ENCODE measurements at places on chromosomes 1 and 21.

DNA sequence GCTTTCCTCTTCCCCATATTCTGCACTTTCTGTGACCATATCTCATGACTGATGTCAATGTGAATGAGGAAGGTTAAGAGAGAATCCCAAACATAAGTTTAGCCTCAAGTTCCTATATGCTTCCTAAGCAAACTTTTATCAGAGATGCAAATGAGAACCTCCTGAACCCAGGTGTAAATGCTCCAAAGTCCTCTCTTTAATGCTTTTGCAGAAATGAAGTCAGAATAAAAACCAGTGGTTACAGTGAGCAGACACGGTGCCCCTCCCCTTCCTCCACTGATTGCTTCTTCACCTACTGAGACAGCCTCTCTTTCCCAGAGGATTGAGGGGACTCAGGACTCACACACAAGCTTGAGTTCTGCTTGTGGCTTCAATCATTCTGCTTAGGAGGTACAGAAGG is 11.6 kb upstream of the PIGC start:
- no peak for DNase-seq

DNA sequence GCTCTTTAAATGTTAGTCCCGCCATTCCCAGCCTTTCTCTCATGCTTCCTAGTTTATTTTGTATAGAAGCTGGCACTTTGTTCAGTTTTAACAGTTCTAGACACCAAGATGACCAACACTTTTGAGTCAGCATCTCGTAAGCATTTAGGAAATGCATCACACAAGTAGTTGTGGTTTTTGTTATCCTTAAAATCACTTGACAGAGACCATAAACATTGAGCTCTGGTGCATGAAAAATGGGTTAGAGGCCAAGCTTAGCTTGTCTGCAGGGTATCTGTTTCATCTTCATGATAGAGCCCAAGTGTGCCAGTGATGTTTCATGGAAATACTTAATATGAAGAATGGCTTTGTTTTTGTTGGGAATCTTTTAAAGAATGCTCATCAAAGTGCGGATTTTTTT is 159.7 kb downstream of the DISP1 start:
- DNase-seq: no peak

- DNase-seq: no peak
Measured at GRCh38 chr1:203792486-203792885, 2.9 kb upstream of the ZBED6 start.

DNA sequence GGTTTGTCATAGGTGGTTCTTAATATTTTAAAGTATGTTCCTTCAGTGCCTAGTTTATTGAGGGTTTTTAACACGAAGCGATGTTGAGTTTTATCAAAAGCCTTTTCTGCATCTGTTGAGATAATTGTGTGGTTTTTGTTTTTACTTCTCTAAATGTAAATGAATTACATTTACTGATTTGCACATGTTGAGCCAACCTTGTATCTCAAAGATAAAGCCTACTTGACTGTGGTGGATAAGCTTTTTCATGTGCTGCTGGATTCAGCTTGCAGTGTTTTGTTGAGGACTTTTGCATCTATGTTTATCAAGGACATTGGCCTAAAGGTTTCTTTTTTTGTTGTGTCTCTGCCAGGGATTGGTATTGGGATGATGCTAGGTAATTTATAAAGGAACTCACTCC is 142.5 kb downstream of the PRDM2 start:
- no peak for DNase-seq

- DNase-seq: no peak
Measured at GRCh38 chr1:112711670-112712069, 3.5 kb downstream of the PPM1J start.

- DNase-seq: no peak
Measured at GRCh38 chr21:34342476-34342875, 21.3 kb upstream of the KCNE2 start.

GRCh38 chr1:57411262-57411661 is 12.6 kb downstream of the DAB1 start:
- no peak for DNase-seq

DNA sequence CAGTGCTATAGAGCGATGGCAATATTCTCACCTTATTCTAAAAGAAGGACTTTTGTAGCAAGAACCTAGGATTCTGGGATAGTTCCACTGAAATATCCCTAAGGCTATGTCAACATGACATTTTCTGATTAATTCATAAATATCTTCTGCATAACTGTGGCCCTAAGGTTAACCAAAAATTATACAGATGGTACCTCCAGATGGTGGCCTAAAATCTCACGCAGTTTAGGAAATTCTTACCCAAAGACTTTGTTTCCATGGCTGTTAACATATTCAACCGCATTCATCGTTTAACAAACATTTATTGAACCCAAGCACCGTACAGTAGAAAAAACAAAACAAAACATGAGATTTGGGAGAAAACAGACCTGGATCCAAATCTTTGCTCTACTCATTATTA is 19.1 kb downstream of the NID1 start:
- no peak for DNase-seq

DNA sequence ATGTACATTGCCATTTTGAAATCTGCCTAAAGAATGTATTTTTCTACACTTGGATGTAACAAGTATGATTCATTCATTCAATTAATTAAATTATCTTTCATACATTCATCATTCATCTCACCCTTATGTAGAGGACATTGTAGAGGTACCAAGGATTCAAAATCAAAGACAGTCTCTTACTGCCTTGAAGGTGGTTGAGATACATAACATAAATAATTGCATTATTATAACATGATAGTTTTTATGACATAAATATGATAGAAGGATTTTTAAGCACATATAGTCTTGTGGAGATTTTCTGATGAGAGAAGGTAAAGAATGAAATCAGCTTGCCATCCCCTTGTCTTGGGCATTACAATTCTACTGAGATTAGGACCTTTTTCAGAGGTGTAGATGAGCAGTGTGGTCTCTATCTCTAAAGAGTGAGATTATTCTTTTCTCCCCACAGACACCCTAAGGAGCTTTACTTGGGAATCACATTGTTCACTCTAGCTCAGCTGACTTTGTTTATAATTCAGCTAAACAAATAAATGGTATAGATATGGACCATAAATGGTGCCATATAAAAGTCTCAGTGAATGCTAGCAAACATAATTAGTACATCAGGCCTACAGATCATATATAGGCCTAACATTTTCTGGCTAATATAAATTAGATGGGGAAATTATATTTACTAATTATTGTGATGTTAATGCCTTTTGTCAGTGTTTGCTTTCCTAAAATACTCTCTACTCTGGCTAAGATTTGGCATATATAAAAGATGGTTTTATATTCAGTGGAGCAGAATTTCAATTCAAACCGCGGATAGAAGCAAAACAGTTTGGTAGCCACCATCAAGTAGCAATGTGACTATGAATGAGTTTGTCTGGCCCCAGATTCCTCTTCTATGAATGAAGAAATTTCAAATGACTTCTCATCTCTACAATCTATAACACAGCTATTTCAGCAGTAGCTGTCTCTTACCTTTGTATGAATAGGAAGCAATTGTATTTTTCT is 1.9 kb downstream of the RGS1 start:
- DNase-seq: no peak

- DNase-seq: no peak
Measured at GRCh38 chr1:6212193-6212959, 6.5 kb downstream of the RNF207 start.

DNA sequence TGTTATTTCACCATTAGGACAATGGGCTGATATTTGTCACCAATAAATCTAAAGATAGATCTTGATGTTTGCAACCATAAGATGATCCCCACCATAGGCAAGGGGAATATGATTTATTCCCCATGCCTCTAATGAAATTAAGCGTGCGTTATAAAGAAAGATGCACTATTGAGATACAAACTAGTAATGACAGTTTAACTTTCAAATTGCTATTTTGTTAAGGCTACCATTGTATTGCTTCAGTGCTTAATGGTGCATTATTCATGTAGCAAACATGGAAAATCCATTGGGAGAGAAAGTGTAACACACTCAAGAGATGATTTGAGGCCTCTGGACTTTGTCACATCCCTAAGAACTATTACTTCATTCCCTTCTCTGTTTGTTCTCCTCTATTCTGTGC is 108.9 kb upstream of the TRABD2B start:
- DNase-seq: no peak

DNA sequence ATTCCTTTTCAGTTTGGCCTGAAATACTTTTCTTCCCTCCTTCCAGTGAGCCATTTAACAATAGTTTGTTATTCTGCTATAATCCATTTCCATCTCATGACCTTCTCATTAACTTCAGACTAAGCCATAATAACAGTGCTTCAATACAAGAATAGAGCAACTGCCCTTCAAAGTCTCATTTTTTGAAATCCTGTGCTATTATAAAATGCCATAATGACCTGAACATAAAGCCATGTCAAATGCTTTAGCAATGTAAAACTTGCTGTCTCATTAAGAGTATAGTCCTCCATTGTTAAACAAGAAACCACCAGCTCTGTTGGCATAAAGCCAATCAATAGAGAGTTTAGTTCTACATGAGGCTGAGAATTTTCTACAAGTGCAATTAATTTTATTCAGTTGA is 9.6 kb upstream of the PIGK start:
- no peak for DNase-seq

DNA sequence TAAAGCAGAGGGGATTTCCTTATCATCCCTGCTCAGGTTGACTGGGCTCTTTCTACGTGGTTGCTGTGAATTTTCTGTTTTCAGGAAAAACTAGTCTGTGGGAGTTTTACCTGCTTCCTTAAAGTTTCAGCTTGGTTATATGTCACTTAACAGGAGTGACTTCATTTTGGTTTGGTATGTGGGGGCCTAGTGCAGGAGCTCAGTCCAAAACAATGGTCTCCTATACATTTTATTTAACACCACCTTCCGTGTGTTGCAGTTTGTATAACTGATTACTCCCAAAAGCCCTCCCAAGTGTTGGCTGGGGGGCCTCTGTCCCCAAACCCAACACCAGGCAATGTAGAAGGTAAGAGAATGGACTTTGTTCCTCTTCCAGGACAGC is 5.3 kb downstream of the IL23R start:
- DNase-seq: no peak

DNA sequence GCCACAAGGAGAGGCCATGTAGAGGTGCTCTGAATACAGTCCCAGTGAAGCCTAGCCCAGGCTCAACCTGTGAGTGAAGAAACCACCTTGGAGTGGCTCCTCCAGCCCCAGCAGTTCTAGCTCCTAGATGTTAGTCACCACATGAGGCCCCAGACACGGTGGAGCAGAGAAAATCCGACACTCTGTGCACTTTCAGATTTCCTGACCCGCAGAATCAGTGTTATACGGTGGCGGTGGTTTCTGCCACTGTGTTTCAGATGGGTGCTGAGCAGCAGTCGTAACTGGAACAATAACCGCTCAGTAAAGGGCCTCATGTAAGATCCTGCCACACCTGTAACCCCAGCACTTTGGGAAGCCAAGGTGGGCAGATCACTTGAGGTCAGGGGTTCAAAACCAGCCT is 36.1 kb upstream of the ZBTB8A start:
- DNase-seq: no peak

GRCh38 chr1:40848530-40849189 is 13.5 kb downstream of the CITED4 start:
- peak; percentile 68 for DNase-seq

- no peak for DNase-seq
Measured at GRCh38 chr1:5576011-5576672, 416.1 kb downstream of the NPHP4 start.

- DNase-seq: no peak
Measured at GRCh38 chr1:227072991-227073390, 132.9 kb downstream of the COQ8A start.

- DNase-seq: no peak
Measured at GRCh38 chr1:21596174-21596573, 73.0 kb downstream of the RAP1GAP start.

DNA sequence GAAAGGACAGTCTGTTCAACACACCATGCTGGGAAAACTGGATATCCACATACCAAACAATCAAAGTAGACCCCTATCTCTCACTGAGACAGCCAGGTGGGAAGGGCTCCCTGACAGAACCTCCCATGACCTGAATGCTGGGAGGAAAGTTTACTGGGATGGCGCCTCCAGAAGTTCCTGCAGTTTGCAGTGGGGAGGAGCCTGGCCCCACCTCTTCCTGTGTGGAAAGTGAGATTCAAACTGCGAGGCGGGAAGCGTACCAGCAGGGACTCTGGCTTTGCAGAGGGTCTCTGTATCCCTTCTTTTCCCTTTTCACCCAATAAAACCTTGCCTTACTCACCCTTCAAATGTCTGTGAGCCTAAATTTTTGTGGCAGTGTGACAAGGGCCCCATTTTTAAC is 190.7 kb downstream of the HHIPL2 start:
- no peak for DNase-seq

GRCh38 chr1:1246577-1247340 is at the start of gene C1QTNF12:
C1QTNF12 (minus strand) TSS chr1:1246722; CDS start chr1:1246690, 32 bp downstream.
- no peak for DNase-seq

GRCh38 chr1:58412071-58412580 is 134.4 kb downstream of the OMA1 start:
- DNase-seq: no peak

DNA sequence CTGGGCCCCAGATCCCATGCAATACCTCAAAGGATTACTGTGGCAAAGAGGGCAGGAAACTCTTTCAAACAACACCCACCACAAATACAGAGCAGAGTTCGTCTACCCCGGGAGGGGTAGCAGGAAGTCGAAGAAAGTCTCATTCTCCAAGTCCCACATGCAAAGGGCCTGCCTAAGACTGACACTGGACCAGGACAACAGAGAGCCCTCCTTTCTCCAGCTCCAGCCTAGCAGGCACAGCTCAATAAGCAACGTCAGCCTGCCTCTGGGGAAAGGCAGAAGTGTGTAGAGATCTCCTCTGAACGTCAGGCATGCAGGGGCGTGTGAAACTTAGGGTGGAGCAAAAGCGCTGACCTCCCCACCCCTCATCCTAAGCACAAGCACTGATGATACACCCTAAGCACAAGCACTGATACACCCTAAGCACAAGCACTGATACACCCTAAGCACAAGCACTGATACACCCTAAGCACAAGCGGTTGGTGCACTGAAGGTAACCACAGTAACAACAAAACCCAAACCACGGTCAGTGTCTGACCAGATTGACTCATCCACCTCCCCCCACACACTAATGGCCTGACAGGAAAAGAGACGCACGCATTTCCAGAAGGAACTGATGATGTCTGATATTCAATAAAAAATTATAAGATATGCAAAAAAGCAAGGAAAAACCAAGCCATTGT is 1.3 kb downstream of the KRTAP12-3 start:
- DNase-seq: no peak

DNA sequence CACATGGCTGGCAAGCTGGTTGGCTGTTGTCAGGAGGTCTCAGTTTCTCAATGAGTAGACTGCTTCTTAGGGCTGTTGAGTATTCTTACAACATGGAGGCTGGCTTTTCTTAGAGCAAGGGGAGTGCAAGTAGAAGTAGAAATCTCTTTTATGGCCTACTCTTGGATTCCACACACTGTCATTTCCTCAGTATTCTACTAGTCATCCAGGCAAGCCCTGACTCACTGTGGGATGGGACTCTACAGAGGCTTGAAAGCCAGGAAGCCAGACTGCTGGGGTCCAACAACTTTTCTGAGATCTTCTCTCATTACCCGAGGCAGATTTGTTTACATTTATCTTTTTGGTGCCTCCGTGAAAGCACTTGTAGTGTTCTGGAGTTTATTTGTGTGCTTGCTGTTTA is 196.2 kb upstream of the APP start:
- no peak for DNase-seq

All from NCI-H2081 treated with DMSO at 0.1 percent for 48 hours (cell line).